ENCODE measurements at places on chromosomes 4 and X.

- no peak for DNase-seq
Observed at GRCh38 chrX:5431823-5432222, 796.8 kb downstream of the NLGN4X start.

- no peak for DNase-seq
Observed at GRCh38 chrX:118554511-118554910, 58.9 kb downstream of the DOCK11 start.

GRCh38 chr4:151700566-151701316 is 60.1 kb downstream of the GATB start:
- no peak for DNase-seq

GRCh38 chrX:152884171-152884570 is 13.7 kb upstream of the ZNF185 start:
- DNase-seq = no peak

- DNase-seq = no peak
Observed at GRCh38 chr4:162837241-162837640, 329.4 kb downstream of the NAF1 start.

GRCh38 chr4:75496406-75496805 is 17.8 kb downstream of the RCHY1 start:
- DNase-seq = no peak

- DNase-seq = no peak
Observed at GRCh38 chr4:38236003-38236402, 275.8 kb downstream of the PTTG2 start.

- DNase-seq = no peak
Observed at GRCh38 chrX:40570346-40571093, 10.2 kb upstream of the ATP6AP2 start.

- no peak for DNase-seq
Observed at GRCh38 chr4:149910177-149910576, 94.5 kb upstream of the IQCM start.

- no peak for DNase-seq
Observed at GRCh38 chr4:114257501-114257900, 278.1 kb upstream of the ARSJ start.

DNA sequence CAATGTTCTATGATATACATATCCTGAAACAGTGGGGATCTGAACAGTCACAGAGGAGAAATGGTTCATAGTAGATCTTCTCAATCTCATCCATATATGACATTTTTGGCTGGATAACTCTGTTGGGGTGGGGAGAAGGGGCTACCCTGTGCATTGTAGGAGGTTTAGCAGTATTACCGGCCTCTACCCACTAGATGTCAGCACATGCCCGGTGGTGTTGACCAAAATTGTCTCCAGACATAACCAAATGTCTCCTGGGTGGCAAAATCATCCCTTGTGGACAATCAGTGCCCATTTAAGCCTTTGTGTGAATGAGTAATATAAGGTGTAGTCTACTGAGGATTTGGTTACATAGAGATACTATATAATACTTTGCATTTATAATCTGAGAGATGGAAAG is 89.9 kb downstream of the PLS3 start:
- no peak for DNase-seq

- DNase-seq = no peak
Observed at GRCh38 chr4:141853091-141853764, 216.8 kb downstream of the IL15 start.

Data from dorsolateral prefrontal cortex (tissue), 122 donors.